Urothelium cell line (cell line): ENCODE measurements at places on chromosomes 2 and 18.

- DNase-seq, result no peak
Observed at GRCh38 chr2:9821805-9822445, 21.3 kb upstream of the TAF1B start.

GRCh38 chr2:216283038-216283900, 89.0 kb downstream of the MARCHF4 start:
- no peak for DNase-seq

GRCh38 chr2:207892716-207893402, 123.2 kb upstream of the FZD5 start:
- DNase-seq, result no peak

DNA sequence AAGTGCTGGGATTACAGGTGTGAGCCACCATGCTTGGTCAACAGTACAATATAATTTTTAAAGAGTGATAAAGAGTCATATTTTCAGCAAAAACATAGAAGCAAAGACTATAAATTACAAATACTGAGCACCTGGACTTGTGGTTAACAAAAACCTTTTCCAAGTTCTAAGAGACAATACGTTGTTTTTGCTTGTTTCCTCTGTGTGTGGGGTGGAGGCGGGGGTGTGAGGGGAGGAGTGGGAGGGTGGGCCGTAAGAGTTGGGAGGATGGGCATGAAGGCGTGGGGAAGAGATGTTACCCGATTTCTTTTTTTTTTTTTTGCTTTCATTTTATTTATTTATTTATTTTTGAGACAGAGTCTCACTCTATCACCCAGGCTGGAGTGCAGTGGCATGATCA, 78.0 kb upstream of the WIPF1 start:
- DNase-seq, result no peak

GRCh38 chr2:10223932-10224720, 78.6 kb upstream of the HPCAL1 start:
- DNase-seq, result no peak

GRCh38 chr2:68744366-68744912, 9.8 kb downstream of the ARHGAP25 start:
- no peak for DNase-seq
